ENCODE measurements at places on chromosomes 1 and 21.

GRCh38 chr1:51372561-51372960 is 42.2 kb upstream of the TTC39A start:
- H3K27me3 ChIP-seq: no peaks in the 10 kb centered on the region
- H3K27ac ChIP-seq: no peak overlapping the region
- no peak overlapping the region for H3K4me3 ChIP-seq
- H3K4me1 ChIP-seq: no peaks in the 10 kb centered on the region
- H3K36me3 ChIP-seq: peaks cover 33% of the 10 kb centered on the region

DNA sequence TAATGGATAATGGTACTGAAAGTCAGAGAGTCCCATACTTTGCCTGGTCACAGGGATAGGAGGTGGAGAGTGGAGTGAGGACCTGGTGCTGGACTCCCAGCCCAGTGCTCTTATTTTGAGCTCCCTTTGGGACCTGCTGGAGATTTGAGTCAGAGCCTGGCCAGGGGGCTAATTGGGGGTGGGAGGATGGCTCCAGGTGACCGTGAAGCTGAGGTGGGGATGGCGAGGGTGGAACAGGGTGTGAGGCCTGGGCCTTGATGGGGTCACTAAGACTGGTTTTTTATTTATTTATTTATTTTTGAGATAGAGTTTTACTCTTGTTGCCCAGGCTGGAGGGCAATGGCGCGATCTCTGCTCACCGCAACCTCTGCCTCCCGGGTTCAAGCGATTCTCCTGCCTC is 17.8 kb downstream of the AMPD2 start:
- H3K27me3 ChIP-seq: peaks cover 3% of the 10 kb centered on the region
- no peak for DNase-seq
- H3K36me3 ChIP-seq: no peaks in the 10 kb centered on the region
- peaks cover 16% of the 10 kb centered on the region for H3K4me1 ChIP-seq
- H3K27ac ChIP-seq: no peak overlapping the region

- H3K27me3 ChIP-seq: no peaks in the 10 kb centered on the region
- peak overlapping the region; percentile 7 for H3K4me3 ChIP-seq
- H3K27ac ChIP-seq: peak overlapping the region; percentile 80
- no peak for DNase-seq
Measured at GRCh38 chr1:113860891-113861290, 10.6 kb downstream of the PTPN22 start.

GRCh38 chr1:169576241-169576934 is 9.9 kb downstream of the F5 start:
- no peak for DNase-seq
- H3K36me3 ChIP-seq: no peaks in the 10 kb centered on the region
- H3K4me1 ChIP-seq: no peaks in the 10 kb centered on the region
- H3K27me3 ChIP-seq: peaks cover 2% of the 10 kb centered on the region
- no peak overlapping the region for H3K27ac ChIP-seq
- no peak overlapping the region for H3K4me3 ChIP-seq

- H3K27me3 ChIP-seq: no peaks in the 10 kb centered on the region
- no peak for DNase-seq
- peaks cover 17% of the 10 kb centered on the region for H3K36me3 ChIP-seq
- H3K4me1 ChIP-seq: peaks cover 13% of the 10 kb centered on the region
- H3K27ac ChIP-seq: no peak overlapping the region
- no peak overlapping the region for H3K4me3 ChIP-seq
Measured at GRCh38 chr1:201845331-201846083, 16.6 kb downstream of the IPO9 start.

DNA sequence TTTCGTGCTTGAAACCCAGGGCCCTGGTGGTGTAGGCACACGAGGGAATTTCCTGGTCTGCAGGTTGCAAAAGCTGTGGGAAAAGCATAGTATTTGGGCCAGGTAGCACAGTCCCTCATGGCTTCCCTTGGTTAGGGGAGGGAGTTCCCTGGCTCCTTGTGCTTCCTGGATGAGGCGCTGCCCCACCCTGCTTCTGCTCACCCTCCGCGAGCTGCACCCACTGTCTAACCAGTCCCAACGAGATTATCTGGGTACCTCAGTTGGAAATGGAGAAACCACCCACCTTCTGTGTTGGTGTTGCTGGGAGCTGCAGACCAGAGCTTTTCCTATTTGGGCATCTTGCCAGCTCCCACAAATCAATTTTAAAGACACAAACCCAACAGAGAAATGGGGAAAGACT is 183.0 kb downstream of the PHTF1 start:
- no peak for DNase-seq
- H3K4me1 ChIP-seq: no peaks in the 10 kb centered on the region
- H3K27me3 ChIP-seq: peaks cover 7% of the 10 kb centered on the region

- H3K27me3 ChIP-seq: peaks cover 8% of the 10 kb centered on the region
- no peak overlapping the region for H3K27ac ChIP-seq
- peaks cover 6% of the 10 kb centered on the region for H3K4me1 ChIP-seq
- H3K36me3 ChIP-seq: no peaks in the 10 kb centered on the region
- no peak for DNase-seq
Measured at GRCh38 chr1:66761221-66761620, 9.0 kb downstream of the DYNLT5 start.

DNA sequence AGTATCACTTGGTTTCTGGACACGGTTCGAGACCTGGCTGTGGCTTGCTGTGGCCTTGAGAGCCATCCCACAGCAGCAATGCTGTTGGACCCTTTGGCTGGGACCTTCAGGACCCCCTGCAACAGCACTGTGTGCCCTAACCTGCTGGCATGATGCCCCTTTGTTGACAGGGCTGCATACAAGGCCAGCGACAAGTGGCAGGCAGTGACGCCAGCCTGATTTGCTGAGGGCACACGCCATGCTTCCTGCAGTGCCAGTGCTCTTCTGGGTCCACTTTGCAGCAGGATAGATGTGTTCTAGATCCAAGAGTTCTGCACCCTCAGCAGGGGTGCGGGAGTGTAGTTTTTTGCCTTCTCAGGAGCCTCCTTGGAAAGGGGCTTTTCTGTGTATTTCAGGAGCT is 32.8 kb downstream of the COQ8A start:
- H3K27me3 ChIP-seq: no peaks in the 10 kb centered on the region
- no peak overlapping the region for H3K4me3 ChIP-seq
- peaks cover 14% of the 10 kb centered on the region for H3K4me1 ChIP-seq
- peaks cover 28% of the 10 kb centered on the region for H3K36me3 ChIP-seq
- H3K27ac ChIP-seq: no peak overlapping the region
- DNase-seq: no peak

DNA sequence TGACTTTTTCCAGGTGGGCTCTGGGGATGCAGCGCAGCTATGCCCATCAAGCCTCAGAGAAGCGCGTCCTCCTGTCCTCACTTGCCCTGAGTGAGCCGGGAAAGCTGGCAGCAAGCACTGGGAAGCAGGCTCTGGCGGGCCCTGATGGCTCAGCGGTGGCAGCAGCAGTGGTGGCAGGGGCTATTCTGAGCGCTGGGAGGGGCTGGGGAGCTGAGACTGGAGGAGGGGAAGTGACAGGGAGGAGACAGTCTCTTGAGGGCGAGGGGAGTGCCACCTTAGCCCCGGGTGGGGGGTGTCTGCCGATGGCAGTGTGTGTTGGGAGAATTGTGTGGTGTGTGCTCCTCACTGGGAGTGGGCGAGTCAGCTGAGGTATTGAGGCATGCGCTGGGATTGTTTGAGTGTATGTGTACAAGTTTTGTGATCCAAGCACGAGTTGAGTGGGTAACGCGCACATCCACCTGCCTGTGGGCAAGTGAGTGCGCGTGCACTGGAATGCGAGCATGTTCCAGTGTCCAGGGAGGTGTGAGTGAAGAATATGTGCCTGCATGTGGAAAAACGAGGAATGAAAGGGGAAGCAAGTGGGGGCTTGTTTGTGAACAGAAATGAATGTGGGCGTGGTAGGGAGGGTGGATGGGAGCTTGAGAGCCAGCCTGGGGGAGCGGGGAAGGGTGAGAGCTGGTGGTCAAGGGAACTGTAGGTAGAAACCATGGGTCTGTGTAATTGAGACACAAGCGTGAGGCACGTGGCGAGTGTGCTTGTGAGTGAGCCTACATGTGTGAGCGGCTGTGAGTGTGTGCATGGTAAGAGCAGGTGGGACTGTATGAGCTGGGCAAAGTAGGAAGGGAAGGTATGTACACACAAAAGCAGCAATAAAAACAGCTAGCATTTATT is 2.9 kb upstream of the FOXO6 start:
- peaks cover 23% of the 10 kb centered on the region for H3K27me3 ChIP-seq
- H3K4me3 ChIP-seq: no peak overlapping the region
- peaks cover 2% of the 10 kb centered on the region for H3K4me1 ChIP-seq
- H3K36me3 ChIP-seq: no peaks in the 10 kb centered on the region
- DNase-seq: no peak
- H3K27ac ChIP-seq: peak overlapping the region; percentile 71

- H3K4me1 ChIP-seq: peaks cover 13% of the 10 kb centered on the region
- no peaks in the 10 kb centered on the region for H3K27me3 ChIP-seq
- peak overlapping the region; percentile 43 for H3K4me3 ChIP-seq
- no peak overlapping the region for H3K27ac ChIP-seq
- DNase-seq: peak; percentile 36
Measured at GRCh38 chr1:40532844-40533424, 1.5 kb downstream of the ZNF684 start.

DNA sequence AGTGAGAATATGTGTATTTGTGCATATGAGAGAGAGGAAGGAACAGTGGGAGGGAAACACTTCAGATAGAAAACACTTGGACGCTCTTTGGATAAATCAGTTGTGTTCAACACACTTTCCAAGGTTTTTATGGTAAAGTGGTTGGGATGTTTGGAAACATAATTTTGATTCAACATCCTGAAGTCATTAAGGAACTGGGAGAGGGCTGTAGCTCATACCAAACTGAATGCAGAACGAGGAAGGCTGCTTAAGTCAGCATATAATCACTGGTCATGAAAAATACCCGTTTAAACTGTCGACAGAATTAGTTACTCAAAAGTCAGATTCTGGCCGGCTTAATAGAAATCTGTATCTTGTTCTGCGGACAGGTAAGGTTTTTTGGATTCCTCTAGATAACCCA is 14.9 kb downstream of the LIX1L start:
- H3K4me3 ChIP-seq: no peak overlapping the region
- peaks cover 16% of the 10 kb centered on the region for H3K36me3 ChIP-seq
- H3K4me1 ChIP-seq: no peaks in the 10 kb centered on the region

DNA sequence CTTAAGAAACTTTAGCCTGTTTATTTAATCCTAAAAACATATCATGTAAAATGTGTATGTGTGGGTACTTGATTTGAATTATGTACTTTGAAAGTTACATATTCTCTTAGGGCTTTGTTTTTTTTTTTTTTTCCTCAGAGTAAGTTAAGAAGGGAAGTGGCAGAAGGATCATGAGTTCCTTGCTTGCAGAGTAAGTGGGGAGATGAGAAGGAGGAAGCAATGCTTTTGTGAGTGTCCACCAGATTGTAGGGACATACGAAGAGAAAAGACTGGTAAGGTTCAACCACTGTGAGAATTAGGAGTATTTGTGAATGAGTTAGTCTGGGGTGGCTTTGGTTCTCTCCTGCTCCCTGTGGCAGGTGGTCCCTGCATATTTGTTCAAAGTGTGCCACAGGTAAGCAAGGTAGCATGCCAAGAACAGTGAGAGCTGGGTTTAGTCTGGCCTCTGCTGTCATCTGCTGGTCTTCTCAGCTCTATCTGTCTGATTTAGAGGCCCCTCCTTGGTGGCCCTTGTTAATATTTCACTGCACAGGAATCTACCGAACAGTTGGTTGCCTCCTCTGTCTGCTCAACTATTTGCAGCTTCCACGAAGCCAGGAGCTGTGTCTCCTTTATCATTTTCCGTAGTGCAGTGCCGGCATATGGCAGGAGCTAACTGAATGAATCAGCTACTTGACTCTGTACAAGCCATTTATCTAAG is 9.5 kb downstream of the DNM3 start:
- no peak for DNase-seq
- no peak overlapping the region for H3K4me3 ChIP-seq
- no peaks in the 10 kb centered on the region for H3K27me3 ChIP-seq
- no peaks in the 10 kb centered on the region for H3K36me3 ChIP-seq

GRCh38 chr1:1959459-1959839 is 40.4 kb upstream of the TMEM52 start:
- H3K27ac ChIP-seq: no peak overlapping the region
- H3K4me1 ChIP-seq: no peaks in the 10 kb centered on the region
- H3K36me3 ChIP-seq: no peaks in the 10 kb centered on the region
- no peak for DNase-seq

- H3K27ac ChIP-seq: no peak overlapping the region
- H3K27me3 ChIP-seq: no peaks in the 10 kb centered on the region
- no peak for DNase-seq
- H3K4me3 ChIP-seq: no peak overlapping the region
- peaks cover 14% of the 10 kb centered on the region for H3K4me1 ChIP-seq
Measured at GRCh38 chr1:113185463-113186104, 112.6 kb downstream of the LRIG2 start.

DNA sequence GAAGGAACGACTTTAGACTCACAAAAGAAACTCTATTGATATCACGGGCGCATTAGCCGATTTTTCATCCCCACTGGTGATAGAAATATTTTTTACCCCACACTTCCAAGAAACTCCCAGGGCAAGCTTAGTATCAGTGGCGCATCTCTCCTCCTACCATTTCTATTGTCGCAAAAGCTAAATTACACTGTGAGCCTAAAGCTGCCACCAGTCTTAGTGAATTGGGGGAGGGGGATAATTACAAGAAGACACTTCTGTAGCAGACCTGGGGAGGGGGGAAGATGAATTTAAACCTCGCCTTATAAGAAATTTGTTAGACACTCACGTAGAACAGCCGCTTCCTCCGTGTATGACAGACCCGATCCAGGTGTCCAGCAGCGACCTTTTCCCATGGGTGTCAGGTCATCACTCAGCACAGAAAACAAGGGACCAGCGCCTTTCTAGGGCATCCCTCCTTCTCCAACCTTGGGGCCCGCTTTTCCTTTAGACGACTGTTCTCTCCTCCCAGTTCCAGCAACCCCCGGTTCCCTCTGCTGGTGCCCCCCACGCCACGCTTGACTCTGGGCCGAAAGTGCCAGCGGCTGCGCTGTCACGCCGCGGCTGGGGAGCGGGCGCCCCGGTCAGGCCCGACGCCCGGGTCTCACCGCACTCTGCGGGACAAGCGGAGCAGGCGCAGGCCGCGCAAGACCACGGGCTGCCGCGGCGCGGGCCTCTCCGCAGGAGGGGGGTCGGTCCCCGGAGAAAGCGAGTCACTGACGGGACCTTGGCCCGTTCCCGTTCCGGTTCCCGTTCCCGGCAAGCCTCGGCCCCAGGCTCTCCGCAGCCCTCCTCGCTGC is 821 bp downstream of the PHC2 start:
- DNase-seq: no peak
- no peaks in the 10 kb centered on the region for H3K4me1 ChIP-seq
- no peak overlapping the region for H3K4me3 ChIP-seq
- H3K27me3 ChIP-seq: peaks cover 7% of the 10 kb centered on the region
- peaks cover 2% of the 10 kb centered on the region for H3K36me3 ChIP-seq
- H3K27ac ChIP-seq: no peak overlapping the region

DNA sequence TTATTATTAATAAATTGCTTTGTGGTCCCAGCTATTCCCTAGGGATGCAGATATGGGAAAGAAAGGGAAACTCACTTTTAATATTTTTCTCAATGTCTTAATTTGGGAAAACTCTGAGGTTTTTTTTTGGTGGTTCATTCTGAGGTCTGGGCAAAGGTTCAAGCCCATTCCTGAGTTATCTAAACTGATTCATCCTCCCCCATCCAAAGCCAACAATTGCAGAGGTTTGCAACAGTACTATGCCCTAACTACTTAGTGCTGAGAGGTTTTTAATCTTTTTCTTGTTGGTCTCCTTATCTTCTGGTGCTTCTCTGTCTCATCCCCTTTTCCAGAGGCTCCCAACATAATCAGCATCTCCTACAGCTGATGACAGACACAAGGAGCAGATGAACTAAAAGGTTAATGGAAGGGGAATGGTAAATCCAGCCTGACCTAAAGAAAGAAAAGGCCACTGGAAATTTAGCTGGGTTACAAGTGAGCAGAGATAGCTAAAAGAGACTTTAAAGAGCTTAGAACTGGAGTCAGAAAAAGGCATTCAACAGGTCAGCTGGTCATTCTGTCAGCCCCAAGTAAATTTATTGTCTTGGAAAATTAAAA is 390.4 kb downstream of the TGFB2 start:
- no peak for DNase-seq
- H3K27ac ChIP-seq: no peak overlapping the region
- no peak overlapping the region for H3K4me3 ChIP-seq
- no peaks in the 10 kb centered on the region for H3K36me3 ChIP-seq
